Tibial nerve (tissue), 4 donors: ENCODE measurements at places on chromosomes 11 and 22.

GRCh38 chr11:66150140-66150539 is 80.1 kb downstream of the PACS1 start:
- DNase-seq, result no peak

- no peak for DNase-seq
Observed at GRCh38 chr11:113881856-113882255, 6.5 kb upstream of the USP28 start.

DNA sequence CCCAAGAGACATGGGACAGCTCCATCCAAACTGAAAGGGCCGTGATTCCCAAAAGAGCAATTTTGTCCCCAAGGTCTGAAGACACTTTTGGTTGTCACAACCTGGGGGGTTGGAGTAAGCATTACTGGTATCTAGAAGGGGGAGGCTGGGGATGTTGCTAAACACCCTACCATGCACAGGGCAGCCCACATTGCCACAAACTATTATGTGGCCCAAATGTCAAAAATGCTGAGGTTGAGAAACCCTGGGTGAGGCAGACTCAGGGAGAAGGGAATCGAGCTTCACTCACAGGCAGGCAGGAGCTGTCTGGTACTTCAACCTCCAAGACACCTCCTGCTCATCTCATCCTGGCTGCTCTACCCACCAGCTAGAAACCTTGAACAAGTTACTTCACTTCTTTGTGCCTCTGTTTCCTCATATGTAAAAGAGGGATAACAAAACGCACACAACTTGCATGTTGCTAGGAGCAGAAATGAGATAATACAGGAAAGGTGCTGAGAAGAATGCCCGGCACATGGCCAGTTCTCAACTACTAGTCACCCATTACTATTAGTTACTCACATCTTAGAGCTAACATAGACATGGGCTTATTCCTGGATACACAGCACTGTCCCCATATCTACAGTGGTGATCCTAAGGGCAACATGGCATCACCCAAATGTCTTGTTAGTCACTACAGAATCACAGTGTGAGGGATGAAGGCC is 8.8 kb downstream of the SERPIND1 start:
- DNase-seq, result no peak

GRCh38 chr11:126123686-126124085 is 61.0 kb upstream of the CDON start:
- DNase-seq, result no peak

DNA sequence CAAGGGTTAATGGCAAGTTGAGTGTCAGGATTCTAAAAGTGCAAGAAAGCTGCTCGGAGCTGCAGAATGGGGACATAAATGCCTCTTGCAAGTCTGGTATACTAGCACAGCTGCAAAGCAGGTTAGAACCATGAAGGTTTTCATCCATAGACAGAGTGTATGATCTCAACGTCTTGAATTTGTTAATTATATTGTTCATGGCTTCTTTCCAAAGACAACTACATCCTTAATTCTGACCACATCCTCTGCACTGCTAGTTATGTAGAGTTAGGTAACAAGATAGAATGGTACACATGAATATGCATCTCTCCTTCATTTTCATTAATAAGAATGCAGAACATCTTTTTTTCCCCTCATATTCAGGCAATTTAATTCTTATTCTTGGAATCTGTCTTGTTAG is 34.2 kb downstream of the EXPH5 start:
- DNase-seq, result no peak

- DNase-seq, result no peak
Observed at GRCh38 chr11:12251666-12252560, 125.5 kb upstream of the PARVA start.

DNA sequence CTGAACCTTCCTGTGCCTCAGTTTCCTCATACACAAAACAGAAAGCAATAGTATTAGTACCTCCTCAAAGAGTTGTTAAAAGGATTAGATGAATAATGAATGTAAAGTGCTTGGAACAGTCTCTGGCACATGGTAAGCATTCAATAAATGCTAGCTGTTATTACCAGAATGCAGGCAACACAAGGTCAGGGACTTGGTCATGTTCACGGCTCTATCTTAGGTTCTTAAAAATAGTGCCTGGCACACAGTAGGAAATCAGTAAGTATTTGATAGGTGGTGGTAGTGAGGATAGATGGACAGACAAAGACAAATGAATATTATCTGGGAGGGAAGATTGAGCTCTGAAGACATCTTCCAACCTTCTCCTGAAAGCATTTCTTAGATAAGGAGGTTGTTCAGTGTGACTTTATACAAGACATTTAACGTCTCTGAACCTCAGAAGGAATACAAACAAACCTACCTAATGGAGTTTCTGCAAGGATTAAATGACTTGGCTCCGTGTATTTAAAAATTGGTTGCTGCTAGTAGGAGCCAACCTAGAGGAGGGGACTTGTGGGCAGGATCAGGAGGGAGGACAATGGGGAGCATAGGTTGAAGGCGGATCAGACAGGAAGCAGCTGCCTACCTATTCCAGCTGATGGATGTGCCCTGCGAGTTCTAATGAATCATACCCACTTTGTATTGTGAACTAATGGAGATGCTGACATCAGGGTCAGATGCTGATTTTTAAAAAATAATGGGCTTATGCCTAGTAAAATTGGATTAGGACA is 94.1 kb downstream of the DBX1 start:
- DNase-seq, result no peak

DNA sequence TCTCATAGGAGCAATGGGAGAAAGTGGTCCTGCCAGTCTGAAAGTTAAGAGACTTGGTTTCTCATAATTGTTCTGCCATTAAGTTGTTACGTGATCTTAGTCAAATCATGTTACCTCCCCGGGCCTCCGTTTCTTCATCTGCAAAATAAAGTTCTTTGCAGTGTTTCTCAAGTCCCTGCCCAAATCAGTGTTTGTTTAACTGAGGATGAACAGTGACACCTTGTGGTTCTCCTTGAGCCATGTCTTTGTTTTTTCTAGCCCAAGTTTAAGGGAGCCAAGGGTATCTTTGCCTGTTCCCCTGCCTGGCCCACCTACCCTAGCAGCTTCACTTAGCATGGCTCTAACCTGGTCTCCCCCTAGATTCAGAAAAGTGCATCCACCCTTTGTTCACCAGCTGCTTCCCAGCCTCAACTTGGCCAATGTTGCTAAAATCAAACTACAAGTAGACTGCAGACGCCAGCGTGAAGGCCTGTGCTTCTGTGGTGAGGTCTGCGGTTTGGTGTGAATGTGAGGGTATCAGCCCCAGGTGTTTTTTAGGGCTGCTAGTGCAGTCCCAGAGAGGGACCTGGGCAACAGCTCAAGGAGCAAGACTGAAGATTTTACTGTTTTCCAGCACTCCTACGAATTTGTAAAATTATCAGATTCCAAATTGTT is 35.5 kb downstream of the FZD4 start:
- no peak for DNase-seq

GRCh38 chr22:17920145-17920605 is 104.2 kb downstream of the MICAL3 start:
- no peak for DNase-seq

- no peak for DNase-seq
Observed at GRCh38 chr11:15829312-15829711, 527.0 kb downstream of the SOX6 start.

DNA sequence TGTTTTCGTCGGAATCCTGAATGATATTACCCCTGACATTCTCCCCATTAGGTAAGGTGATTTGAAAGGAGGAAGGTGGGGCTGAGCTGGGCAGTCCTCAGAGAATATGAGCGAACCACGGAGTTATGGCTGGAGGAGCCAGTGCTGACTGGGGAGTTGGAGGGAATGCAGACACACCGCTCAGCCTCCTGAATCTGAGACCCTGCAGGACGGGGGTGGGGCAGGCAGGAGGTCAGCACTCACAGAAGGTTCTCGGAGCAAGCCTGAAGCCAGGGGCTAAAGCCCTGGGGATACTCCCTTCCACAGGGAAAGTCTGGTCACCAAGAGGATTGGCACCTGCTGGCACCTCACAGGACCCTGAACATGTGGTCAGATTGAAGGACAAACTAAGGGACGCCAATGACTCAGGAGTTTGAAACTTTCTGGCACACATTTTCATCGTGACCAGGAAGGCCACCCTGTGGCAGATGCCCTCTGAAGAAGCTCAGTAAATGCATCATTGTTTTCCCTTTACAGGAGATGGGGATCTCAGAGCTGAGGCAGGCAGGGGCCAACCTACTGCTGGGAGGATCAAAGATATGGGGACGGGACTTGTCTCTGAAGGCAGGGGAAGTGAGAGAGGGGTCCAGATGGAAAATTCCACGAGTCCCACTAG is 26.9 kb upstream of the FCHSD2 start:
- no peak for DNase-seq

DNA sequence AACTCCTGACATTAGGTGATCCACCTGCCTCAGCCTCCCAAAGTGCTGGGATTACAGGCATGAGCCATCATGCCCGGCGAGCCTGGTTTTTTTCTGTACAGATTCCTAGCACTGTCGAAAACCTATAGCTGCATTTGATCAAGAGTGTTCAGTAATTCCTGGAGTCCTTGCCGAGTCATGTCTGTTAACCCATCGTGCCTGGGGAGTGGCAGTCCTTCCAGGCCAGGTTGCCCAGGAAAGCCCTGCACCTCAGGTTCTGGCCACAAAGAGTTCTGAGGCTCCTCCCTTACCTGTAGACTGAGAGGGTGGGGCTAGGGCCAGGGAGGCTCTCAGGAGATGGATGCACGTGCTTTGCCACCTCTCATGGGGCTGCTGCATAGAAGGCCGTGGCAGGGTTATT is 17.0 kb downstream of the YDJC start:
- DNase-seq, result no peak

DNA sequence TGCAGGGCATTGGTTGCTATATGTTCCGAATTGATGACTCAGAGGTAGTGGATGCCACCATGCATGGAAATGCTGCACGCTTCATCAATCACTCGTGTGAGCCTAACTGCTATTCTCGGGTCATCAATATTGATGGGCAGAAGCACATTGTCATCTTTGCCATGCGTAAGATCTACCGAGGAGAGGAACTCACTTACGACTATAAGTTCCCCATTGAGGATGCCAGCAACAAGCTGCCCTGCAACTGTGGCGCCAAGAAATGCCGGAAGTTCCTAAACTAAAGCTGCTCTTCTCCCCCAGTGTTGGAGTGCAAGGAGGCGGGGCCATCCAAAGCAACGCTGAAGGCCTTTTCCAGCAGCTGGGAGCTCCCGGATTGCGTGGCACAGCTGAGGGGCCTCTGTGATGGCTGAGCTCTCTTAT is 5.4 kb upstream of the TTC36 start:
- DNase-seq, result no peak

DNA sequence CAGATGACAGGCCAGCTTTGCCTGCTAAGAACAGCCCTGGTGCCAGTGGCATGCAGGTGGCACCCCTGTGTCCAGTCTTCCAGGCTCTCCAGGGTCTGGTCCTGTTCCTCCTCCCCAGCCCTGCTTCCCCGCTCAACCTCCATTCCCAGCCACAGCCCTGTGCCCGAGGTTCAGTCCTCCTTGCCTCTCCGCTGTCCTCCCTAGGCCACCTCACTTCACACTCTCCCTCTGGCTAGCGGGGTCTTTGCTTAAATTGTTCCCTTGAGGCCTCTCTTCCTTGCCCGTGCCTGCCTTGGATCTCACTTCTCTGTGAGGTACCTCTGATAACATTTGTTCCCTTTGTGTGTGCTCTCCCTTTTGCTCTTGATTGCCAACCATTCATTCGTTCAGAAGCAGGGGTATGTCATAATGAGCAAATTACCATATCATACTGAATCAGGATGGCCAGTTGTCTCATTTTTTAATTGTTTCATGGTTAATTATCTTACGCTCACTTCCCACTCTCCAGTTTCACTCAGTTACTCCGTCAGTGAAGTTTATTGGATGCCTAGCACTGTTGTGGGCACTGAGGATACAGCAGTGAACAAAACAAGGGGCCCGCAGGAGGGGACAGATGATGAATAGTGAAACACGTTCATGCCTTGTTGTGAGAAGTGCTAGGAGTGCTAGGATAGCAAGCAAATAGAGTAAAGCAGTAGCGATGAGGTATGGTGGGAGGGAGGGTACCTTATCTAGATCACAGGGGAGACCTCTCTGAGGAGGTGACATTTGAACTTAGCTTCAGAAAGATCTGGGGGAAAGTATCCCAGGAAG is 7.4 kb downstream of the BMAL1 start:
- no peak for DNase-seq

- DNase-seq, result no peak
Observed at GRCh38 chr11:79937676-79938334, 497.0 kb upstream of the TENM4 start.

DNA sequence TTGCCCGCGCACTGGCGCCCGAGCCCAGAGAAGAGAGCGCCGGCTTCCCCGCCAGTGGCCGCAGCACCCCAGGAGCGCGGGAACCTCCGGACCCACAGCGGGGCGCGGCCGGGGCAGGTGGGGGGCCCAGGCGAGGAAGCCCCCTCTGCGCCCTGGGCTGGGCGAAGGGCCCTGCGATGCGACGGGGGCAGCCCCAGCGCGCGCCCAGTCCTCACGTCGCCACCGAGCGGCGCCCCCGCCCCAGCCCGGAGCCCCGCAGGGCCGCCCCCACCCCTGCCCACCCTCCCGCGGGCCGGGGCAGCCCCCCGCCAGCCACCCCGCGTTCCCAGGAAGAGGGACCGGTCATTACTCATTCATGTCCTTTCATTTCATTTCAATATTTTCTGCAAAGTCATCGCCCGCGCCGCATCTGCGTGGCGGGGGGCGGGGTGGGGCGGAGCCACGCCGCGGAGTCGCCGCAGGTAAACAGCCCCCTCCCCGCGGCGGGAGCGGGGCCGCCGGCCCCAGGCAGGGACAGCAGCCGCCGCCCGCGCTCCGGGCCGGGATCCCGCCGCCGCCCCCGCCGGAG is 673 bp upstream of the PANX2 start:
- DNase-seq, result no peak

DNA sequence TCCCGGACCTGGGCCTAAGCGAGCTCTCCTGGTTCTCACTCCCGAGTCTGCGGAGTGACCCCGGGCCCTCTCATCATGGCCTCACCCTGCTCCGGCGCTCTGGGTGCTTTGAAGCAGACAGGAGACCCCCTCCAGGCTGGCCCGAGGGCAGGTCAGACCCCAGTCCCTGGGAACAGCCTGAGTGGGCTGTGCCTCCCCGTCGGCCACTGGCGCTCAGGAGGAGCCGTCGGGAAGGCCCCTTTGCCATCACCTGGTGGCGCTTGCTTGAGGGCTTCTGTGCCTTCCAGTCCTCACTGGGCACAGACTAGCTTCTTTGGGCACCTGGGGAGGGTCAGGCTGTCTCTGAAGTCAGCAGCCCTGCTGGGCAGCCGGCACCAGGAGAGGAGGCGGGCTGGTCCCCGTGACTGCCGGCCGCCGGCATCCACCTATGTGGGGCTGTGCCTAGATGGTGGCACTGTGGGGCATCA is 6.7 kb downstream of the BRSK2 start:
- no peak for DNase-seq
